ENCODE measurements at places on chromosomes 4 and X.

- DNase-seq, result no peak
Measured at GRCh38 chr4:109294468-109295020, 7.9 kb downstream of the COL25A1 start.

GRCh38 chrX:107842715-107843400, 17.2 kb downstream of the MID2 start:
- no peak for DNase-seq

DNA sequence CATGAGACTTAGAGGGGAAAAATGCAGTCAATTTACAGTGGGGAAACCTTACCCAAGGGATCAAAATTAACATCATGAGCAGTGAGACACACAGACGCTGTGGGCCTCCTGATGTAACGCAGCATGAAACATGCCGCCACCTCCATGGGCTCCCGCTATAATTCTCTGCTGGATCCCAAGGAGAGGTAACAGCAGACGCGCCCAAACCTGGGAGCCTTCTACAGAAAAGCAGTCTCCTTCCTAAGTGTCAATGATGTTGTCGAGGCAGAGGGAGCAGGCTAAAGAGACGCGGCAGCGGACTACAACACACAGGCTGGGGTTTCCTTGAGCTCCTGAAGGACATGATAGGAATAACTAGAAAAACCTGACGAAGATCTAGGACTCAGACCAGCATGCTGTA, 142.3 kb downstream of the AFAP1 start:
- no peak for DNase-seq

GRCh38 chrX:131782646-131783045, 238.8 kb downstream of the OR13H1 start:
- DNase-seq, result no peak

- no peak for DNase-seq
Measured at GRCh38 chrX:14913241-14913640, 40.0 kb downstream of the MOSPD2 start.

- no peak for DNase-seq
Measured at GRCh38 chr4:8393593-8394038, 46.9 kb downstream of the ACOX3 start.

DNA sequence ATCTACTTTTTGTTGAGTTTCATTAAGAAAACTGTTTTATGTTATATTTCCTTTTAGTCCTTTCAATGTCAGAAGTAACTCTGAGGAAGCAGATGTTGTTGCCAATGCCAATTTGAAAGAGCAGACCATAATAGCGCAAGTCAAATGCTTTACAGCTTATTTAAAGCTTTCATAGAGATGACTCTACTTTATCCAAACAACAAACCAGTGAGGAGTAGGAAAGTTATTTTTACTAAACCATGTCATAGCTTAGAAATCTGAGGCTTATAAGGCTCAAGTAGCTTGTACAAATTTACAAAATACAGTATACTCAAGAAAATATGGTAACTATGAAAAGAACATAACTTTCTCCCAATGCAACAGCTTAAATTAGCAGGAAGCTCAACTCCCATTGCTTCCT, 40.1 kb upstream of the SPOCK3 start:
- DNase-seq, result no peak

- no peak for DNase-seq
Measured at GRCh38 chr4:184309241-184310170, 91.8 kb upstream of the ENPP6 start.

GRCh38 chr4:83370640-83370906, 35.9 kb upstream of the HPSE start:
- DNase-seq, result no peak

DNA sequence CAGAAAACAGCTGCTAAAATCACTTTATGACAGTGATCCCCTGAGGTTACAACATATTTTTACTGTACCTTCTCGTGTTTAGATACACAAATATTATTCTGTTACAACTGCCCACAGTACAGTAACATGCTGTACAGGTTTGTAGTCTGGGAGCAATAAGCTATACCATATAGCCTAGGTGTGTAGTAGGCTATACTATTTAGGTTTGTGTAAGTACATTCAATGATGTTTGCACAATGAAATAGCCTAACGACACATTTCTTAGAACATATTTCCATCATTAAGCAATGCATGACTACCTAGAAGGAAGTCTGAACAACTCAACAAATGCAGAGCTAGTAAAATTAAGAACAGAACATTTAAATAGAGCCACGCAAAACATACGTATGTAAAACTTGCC, 112.7 kb downstream of the ZAR1 start:
- DNase-seq, result no peak

DNA sequence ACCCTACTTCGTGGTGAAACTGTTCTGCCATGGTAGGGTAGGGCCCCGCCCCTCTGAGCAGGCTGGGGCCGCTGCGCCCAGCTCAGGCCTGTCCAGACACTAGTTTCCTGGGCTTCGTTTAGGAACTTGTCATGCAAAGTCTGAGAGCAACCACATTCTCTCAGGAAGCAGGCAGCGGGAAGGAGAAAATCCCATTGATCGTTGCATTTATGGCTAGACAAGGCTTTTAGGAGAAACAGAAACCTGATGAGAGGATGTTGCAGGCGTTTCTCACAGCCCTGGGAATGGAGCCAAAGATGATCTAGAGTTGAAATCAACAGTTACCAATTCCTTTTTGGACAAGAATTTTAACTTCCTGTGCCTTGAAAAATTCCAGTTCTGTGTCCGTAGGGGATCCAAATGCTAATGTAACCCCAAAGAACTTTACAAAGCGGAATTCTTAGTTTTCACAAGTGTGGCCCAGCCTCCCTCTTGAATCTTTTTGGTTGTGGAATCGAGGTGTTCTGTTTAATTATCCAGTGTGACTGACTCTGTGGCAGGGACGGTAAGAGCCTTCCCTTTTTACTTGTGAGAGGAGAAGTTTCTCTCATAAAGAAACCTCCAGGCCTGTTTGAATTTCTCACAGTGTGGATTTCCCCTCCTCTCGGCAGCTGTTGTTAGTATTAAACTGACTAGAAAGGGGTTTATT, 4.5 kb upstream of the CXCL9 start:
- no peak for DNase-seq

DNA sequence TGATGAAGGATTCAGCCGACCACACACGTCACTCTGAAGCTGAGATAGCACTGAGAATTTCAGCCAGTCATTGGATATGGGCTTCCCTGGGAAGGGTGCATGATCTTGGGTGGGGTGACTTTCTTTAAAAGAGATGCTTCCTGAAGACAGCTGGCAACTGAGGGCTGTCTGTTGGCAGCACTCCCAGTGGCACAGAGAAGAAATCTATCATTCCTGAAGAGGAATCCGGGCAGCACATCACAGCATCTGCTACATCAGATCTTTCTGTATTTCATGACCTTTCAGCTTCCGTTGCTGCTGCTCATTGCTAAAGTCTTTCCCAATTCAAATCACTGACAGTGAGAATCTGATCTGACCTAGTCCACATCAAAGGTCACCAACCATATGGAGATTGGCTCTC, 193.8 kb upstream of the RBPJ start:
- DNase-seq, result no peak

GRCh38 chrX:97844943-97845342, 961.2 kb downstream of the RPA4 start:
- no peak for DNase-seq

DNA sequence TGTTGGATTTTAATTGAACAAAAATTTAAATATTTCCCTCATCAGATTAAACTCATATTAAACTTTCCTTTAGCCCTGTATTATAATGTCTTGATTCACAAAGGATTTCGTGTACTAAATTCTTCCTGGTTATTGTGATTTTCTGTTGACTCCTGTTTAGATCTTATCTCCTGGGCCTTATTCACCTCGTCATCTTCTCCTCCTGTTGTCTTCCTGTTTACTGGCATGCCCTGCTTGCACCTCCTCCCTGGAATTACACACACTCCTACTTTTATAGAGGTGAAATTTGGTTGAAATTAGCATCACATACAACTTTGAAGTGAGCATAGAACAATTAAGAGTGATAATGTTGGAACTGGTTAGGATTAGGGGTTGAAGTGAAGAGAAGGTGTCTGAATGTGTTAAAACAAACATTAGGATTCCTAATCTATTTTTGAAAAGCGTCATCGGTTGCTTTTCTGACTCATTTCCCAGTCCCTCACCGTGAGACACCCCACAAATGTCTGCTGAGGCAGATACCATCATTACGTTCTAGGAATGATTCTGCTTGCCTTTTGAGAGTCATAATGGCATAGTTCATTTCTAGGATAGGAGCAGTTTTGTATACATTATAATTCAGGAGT, 32.5 kb downstream of the TLL1 start:
- DNase-seq, result no peak

DNA sequence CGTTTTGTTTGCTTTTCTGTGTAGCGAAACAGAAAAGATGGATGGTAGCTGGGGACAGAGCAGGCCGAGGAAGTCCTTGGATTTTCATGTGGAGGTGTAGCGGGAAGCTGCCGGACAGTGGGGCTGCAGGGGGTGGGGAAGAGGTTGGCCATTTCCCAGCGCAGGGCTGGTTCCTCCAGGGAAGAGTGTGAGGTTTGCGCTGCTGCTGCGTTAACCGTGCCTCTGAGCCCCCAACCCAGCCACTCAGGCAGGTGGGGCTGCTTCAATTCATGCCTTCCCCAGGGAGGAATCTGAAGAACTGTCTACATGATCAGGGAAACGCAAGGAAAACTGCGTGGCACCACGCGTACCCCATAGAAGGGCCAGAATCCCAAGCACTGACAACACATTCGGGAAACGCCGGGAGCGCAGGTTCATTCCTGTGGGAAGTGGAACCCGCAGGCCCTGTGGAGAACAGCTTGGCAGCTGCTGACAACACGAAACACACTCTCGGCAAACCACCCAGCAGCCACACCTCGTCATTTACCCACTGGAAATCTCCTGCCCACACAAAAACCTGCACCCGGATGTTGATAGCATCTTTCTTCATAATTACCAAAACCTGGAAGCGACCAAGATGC, 57.7 kb downstream of the PCGF3 start:
- DNase-seq, result no peak

DNA sequence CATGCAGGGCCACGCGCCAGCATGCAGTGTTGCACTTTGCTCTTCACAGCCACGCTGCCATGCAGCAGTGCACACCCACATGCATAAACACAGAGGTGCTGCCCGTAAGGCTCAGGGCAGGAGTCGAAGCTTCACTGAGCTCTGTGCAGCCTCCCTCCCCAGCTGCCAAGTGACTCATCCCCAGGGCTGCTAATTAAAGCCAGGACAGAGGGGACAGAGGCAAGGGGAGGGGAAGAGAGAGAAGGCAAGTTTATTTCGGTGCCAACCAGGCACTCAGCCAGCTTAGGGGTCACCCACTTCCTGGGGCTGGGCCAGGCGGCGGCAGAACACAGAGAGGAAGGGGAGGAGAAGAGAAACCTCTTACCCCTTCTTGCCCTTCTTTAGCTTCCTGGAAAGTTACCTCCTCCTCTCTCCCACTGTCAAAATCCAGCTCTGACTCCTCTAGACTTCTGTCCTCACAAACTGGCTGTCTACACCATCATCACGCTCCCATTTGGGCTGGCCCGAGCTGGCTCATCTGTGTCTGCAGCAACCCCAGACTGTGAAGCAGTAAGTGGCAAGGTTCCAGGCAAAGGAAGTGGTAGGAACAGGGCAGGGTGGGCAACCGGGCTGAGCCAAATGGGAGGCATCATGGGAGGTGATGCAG, 6.2 kb upstream of the IQSEC2 start:
- DNase-seq, result no peak

- no peak for DNase-seq
Measured at GRCh38 chr4:26858035-26858918, 2.4 kb upstream of the STIM2 start.

DNA sequence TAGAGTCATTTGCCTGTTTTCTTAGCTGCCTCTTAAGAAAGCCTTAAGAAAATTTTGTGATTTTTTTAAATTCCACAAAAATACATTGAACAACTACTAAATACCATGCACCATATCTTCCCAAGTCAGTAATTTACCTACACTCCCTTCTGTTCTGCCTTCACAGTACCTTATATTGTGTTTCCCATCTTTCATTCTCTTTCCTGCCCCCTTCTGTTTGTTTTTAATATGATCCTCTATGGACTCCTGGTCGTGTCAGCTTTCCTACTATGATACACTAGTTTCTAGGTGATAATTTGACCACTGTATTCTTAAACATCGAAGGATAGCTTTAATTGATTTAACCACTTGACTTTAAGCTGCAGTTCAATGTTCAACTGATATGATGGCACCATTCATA, 297.7 kb upstream of the HAND2 start:
- DNase-seq, result no peak

DNA sequence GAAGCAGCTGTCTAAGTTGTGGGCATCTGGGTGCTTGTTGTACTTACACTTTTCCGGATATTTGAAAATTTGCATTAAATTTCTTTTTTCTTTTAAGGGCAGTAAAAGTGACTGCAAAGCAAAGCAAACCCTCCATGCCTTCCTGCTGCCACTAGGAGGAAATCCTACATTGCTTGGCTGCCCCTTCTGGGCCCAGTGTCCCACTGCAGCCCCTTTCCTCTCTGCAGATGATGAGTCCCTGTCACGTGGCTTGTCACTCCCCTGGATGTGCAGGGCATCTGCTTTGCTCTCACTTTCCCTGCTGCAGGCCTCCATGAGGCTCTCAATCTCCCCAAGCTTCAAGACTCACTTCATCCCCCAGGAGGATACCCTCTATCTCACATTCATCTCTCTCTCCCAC, 12.7 kb downstream of the TSR2 start:
- no peak for DNase-seq
